Activated T-helper 1 cell treated with anti-CD3 and anti-CD28 coated beads, Interleukin-2, amount 50 U/mL, for 16 hours (primary cell): ENCODE measurements at places on chromosomes 2 and 18.

- no peak for DNase-seq
These were observed 545 bp downstream of the MPP4 start for GRCh38 chr2:201697899-201698298.

GRCh38 chr2:126836761-126837679 is 61.7 kb upstream of the TEX51 start:
- no peak for DNase-seq

- peak; percentile 46 for DNase-seq
These were observed 102.6 kb downstream of the HDAC4 start for GRCh38 chr2:239298116-239298804.

- no peak for DNase-seq
These were observed 159.0 kb downstream of the METTL4 start for GRCh38 chr18:2412281-2412680.

GRCh38 chr18:35114305-35114704 is 73.1 kb downstream of the MAPRE2 start:
- no peak for DNase-seq

GRCh38 chr2:24009367-24009679 is 562 bp upstream of the MFSD2B start:
- DNase-seq, result no peak

GRCh38 chr2:78585871-78586270 is 439.6 kb upstream of the REG3G start:
- DNase-seq, result no peak

- no peak for DNase-seq
These were observed 61.5 kb upstream of the BOD1L2 start for GRCh38 chr18:57085371-57085770.

DNA sequence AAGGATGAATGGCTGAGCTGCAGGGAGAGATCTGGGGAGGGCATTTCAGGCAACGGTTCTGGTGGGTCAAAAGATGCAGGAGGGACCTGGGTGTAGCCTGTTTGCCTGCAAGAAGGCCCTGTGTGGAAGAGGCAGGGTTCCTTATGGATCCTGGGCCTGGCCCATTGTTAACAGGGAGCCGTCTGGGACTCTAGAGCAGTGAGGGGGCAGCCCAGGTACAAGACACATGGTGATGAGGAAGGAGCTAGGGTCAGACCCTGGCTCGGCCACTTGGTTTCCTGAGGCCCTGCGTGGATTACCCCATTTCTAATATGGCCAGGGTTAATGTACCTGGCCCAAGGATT is 124.9 kb downstream of the GLI2 start:
- DNase-seq, result no peak

DNA sequence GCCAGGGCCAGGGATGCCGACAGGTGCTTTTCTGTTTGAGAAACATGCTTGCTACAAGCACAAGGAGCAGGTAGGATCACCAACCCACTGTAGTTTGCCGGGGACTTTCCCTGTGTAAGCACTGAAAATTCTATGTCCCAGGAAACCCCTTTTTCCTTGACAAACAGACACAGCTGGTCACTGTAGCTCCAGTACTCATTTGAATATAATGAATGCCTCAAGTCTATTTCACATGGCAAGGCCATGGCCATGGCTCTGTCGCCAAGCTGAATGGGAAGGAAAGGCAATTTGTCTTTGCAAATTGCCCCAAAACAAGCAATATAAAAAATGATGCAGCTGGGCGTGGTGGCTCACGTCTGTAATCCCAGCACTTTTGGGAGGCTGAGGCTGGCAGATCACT is 49.6 kb upstream of the IGFBP2 start:
- DNase-seq, result no peak

DNA sequence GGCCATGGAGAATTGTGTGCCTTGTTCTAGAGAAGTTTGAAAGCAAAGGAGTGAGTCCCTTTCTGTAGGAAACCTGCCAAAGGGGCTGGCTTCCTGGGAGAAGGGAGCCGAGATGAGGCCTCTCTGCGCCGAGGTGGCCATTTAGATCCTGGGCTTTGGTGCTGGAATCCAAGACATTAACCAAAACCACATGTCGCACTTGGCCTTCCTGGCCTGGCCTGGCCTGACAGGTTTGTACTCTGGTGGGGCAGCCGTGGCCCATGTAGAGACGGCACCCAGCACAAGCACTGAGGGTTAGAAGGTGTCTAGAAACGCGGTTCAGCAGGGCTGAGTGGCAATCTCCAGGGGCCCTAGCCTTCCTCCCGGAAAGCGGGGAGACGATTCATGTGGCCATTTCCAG is 7.1 kb downstream of the CNNM3 start:
- DNase-seq, result no peak

DNA sequence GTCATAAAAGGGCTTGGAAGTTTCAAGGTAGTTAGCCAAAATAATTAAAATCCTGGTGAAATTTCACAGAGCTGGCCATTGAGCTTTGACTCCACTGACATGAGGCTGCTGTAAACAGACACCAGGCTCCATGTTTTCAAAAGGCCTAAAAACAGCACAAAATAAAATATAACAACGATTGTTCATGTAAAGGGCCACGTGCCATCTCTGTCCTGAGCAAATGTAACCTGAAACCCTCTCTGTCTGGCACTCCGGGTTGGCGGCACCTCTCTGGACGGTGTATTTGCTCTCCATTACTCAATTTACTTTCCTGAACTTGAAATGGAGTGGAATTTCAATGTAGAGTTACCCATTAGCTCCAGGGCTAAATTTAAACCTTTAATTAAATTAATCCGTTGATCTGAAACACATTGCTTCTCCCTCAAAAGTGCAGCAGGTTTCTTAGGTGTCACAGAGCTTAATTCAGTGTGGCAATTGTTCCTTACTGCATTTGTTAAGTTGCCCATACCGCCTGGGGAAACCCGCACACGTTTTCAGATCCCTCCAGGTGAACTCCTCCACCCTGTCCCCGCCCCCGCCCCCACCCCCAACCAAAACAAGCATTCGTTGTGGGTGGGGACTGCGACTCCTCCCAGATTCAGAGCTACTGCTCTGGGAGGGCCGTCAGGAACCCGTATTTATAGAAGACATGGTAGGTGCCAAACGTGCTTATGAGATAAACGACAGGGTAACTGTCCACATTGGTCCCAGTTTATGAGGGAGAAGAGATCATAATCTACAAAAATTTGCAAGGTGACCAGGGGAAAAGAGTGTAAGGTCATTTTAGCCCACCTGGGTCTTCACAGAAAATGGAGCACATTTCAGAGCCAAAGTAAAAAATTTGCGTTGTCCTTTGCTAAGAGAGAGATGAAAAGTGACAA is 1.2 kb upstream of the CABLES1 start:
- no peak for DNase-seq

DNA sequence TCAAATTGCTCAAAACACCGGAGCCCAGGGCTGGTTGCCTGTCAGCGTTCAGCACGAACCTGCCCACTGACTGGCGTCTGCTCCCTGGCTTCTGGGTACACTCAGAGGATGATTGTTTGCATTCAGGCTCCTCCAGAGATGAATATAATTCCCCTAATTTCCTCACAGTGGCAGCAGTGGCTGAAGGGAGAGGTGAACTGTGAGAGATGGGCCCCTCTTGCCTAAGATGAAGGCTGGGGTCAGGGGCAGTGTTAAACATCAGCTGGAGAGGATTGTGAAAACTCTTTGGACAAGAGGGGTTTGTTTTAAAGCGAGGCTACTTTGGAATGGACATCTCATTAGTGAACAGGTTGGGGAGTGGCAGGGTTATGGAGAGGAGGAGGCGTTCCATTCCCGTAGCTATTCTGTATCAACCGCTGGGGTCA is 31.0 kb downstream of the TCF7L1 start:
- DNase-seq, result no peak

DNA sequence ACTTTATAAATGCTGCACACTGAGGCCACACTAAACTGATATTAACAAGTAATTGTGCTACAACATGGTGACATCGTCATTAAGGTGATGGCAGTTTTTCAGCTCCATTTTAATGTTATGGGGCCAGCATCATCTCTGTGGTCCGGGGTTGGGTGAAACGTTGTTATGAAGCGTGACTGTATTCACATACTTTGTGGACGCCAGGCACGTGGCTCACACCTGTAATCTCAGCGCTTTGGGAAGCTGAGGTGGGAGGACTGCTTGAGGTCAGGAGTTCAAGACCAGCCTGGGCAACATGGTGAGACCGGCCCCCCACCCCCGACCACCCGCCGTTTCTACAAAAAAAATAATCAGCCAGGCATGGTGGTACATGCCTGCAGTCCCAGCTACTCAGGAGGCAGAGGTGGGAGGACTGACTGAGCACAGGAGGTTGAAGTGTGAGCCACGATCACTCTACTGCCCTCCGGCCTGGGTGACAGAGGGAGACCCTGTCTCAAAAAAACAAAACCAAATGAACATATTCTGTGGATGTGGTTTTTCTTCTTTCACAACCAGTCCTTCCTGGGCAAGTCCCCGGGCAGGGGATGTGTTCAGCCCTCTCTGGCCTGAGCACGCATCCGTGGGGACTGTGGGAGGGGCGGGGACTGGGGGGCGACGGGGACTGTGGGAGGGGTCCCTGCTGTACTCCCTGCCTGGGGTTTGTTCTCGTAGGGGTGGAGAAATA is 12.9 kb upstream of the GAL3ST2 start:
- no peak for DNase-seq

DNA sequence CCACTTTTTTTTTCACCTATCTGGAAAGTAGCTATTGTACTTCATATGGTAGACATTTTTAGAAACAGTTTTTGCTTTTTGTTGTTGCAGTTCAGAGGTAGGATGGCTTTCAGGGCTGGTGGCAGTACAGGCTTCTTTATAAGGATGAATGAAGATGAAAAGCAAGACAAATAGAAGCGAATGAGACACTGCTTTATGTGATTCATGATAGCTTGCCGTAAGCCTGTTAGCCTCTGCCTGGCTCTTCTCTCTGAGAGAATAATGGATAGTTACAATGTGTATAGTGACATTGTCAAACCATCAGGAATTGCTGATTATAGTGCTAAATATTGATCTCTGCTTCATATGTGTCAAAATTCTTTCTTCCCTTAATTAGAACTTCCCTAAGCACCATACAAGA is 173.7 kb downstream of the NR4A2 start:
- no peak for DNase-seq

DNA sequence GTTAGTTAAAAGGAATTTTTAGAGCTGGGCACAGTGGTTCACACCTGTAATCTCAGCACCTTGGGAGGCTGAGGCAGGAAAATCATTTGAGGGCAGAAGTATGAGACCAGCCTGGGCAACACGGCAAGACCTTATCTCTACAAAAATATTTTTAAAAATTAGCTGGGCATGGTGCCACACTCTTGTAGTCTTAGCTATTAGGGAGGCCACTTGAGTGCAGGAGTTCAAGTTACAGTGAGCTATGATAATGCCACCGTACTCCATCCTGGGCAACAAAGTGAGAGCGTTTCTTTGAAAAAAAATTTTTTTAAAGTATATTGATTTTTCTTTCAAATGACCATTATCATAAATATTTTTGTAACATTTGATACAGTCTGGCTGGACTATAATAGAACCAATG is 93.6 kb upstream of the FAM117B start:
- DNase-seq, result no peak

DNA sequence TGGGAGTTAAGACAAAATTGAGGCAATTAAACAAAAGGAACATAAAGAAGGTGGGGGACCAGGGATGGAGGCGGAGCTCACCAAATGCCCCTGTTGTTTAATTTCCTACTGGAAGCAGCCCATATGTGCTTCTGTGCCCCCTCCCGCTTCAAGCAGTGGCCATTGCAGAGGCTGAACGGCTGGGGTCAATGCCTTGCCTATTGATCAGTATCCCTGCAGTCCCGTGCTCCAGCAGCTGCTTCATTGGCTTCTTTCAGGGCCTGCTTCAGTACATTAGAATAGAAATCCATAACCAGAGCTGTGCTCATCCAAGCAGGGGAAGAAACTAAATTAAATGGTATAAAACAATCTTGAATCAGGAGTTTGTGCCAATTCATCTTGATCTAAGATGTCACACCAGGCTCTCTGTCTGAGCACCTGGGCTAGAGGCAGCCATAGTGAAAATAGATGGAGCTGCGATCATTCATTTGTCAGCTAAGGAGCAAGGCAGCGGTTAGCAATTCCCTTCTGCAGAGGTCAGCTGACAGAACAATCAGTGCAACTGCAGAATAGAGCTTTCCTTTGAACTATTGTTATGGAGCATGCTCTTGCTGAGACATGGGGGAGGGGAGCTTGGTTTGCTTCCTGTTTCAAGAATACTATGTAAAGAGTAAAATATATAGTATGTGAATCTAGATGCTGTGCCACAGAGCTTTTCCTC is 222.4 kb downstream of the WDR7 start:
- no peak for DNase-seq

DNA sequence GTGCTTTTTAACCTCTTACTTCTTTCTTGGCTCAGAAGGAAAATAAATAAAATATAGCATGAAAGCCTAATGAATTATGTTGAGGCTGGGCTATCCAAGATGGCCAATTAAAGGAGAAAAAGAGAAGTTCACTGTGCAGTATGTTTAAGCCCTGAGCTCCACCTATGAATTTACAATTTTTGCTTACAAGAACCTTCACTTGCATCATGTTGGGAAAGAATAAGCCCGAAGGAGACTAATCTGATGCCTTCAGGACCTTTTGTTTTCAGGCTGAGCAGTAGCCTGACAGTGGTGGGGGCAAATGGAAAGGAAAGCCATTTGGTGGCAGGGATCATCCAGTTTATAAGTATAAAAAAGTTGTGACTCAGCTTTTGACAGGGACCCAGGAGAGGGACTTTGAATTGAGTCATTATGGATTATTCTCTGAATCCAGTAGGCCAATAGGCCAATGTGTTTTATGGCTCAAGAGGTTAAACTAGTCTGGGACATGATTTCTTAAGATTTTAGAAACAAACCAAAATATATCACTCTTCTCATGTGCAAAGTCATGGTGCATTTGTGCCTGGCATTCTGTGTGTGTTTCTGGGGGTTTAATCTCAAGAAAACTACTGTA is 56.9 kb downstream of the E2F6 start:
- DNase-seq, result no peak

DNA sequence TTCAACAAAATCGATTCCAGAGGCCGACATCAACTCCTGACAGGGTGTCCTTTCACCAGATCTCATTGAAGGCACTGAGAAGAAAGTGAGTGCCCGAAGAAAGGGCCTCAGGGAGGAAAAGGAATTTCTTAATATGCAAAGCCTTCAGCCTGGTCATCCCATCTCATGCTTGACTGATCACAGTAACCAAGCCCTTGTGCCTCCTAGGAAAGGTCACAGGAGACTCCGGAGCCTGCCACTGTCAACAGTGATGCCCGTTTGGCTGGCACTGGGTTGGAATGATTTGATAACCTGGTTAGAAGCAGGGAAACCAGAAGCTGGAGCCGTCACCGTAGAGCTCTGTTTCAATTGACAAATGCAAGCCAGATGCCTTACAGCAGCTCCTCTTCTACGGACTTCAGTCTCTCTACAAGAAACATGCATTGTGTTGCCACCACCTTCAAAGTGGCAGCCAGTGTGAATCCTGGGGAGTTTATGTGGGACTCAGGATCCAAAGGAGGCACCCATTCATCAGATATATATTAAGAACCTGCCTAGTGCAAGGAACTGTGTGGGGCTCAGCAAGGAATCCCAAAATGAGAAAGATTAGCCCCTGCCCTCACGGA is 24.6 kb downstream of the COX7A2L start:
- DNase-seq, result no peak

DNA sequence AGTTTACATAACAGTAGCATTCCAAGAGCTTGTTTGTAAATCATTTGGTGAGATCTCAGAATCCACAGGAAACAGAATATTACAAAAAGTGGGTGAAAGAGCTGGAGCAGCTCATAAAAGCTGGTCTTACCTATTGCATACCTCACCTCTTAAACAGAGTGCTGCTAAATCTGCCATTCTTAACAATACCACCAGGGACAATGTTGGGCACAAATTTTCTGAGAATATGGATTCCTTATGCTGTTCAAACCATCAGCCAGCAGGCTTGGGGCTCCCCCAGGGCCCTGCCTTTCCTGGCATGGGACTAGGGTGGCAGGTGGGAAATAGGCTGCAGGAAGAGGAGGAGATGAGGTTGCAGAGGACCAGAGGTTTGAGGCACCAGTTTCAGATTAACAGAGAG is 55.6 kb downstream of the TGFA start:
- DNase-seq, result no peak
